ENCODE measurements at places on chromosomes 7 and 10. TPM values are rescaled to one million over a fixed set of nuclear protein-coding genes. Genes with fewer than 3 reads are reported as not detected.

Gene ZNF92
- 2.1 TPM for total RNA-seq

DNA sequence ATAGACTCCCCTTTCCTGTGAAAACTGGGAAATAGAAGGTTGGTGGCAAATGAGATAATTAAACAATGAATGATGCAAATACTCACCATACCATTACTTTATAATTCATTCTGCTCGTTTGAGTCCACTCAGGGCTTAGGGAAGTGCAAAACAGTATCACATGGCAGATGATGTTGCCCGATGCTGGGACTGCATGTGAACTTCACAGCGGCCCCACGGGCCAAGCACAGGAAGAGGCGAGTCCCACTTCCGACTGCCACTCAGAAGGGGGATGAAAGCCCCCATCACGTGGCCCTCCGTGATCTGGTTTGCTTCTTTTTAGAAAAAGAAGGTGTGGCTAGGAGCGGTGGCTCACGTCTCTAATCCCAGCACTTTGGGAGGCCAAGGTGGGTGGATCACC, 71.5 kb downstream of the PRPF18 start:
- DNase-seq: no peak

DNA sequence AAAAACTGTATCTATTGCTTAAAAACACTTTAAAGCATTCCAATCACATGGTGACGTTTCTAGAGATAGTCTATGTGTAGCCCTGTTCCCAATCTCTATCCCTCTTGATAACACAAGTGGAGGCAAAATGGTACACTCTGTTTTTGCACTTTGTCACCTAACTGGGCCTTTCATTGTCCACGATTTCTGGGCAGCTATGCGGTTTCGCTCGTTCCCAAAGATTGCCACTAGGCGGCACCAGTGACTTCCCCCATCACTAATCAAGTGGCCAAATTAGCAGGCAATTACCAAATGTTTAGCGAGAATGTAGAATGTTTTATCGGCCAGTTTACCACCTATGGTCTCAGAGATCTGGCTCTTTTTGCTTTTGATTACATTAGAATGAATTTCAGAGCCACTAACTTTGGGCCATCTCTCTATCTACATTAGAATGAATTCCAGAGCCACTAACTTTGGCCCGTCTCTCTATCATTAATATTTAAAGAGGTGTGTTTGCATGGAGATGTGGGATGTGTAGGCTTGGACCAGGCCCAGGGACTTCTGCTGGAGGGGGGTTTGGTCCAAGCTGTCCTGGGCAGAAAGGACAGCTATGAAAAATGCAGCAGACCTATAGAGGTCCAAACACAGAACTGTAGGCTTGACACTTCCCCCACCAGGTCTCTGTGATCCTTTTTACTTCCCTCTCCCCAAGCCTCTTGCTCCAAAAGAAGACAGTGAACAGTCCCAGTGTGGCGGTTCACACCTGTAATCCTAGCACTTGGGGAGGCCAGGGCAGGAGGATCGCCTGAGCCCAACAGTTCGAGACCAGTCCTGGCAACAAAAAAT, 90.1 kb downstream of the EPC1 start:
- DNase-seq: peak; percentile 69

Gene LEP
- not detected for total RNA-seq

DNA sequence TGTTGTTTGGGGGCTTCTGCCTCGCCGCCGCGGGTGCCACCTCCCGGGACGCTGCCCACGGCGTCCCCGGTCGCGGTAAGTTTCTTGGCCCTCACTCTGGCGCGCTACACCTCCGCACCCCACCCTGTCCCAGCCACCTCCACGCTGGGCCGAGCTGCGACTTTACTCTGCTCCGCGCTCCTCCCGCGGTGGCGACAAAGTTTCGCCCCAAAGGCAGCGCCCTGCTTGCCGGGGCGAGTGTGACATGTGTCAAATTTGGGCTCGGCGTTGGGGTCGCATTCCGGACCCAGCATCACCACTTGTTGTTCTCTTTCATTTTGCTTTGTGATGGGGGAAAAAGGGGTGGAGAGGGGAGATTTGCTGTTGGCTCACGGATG, 167.7 kb upstream of the PPP1R3A start:
- peak; percentile 30 for DNase-seq

- DNase-seq: no peak
These were observed 1.8 kb downstream of the HOXA2 start for GRCh38 chr7:27100694-27101170.

Gene CPA2
- 1.2 TPM for total RNA-seq

Gene CALML5
- total RNA-seq: not detected

All from uterus (tissue), 4 donors.